Hematopoietic multipotent progenitor cell treated with erythropoietin and hydrocortisone succinate and interleukin-3 and kit ligand, for 17 days (in vitro differentiated cells): ENCODE measurements at places on chromosomes 11 and 22.

- DNase-seq = no peak
These were observed 401.1 kb downstream of the NTM start for GRCh38 chr11:131771471-131771870.

- no peak for DNase-seq
These were observed 1156.6 kb downstream of the TBC1D22A start for GRCh38 chr22:47919001-47919441.

DNA sequence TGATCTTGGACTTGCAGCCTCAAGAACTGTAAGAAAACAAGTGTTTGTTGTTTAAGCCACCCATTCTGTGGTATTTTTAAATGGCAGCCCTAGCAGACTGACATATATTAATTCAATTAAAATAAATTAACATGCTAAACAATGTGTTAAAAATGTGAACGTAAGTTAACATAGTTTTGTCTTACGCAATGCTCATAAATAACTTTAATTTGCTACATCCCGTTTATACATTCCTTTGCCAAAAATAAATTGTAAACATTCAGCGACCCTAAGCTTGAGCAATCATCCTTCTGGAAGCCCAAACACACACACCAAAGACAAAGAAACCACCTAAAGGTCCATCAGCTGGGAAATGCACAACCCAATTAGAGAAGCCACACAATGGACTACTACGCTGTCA is 70.4 kb downstream of the CELSR1 start:
- DNase-seq = no peak

- no peak for DNase-seq
These were observed 3.9 kb upstream of the SLC16A8 start for GRCh38 chr22:38087855-38088254.

DNA sequence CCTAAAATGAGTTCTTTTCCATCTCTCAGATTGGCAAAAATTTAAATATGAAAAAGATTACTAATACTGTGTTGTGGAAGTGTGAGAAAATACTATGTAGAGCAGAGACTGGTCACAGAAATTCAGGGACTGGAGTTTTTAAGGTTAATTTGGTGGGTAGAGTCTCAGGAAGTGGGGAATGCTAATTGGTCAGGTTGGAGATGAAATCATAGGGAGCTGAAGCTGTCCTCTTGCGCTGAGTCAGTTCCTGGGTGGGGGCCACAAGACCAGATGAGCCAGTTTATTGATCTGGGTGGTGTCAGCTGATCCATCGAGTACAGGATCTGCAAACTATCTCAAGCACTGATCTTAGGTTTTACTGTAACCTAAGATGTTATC is 29.4 kb upstream of the TMEM86A start:
- DNase-seq = no peak

DNA sequence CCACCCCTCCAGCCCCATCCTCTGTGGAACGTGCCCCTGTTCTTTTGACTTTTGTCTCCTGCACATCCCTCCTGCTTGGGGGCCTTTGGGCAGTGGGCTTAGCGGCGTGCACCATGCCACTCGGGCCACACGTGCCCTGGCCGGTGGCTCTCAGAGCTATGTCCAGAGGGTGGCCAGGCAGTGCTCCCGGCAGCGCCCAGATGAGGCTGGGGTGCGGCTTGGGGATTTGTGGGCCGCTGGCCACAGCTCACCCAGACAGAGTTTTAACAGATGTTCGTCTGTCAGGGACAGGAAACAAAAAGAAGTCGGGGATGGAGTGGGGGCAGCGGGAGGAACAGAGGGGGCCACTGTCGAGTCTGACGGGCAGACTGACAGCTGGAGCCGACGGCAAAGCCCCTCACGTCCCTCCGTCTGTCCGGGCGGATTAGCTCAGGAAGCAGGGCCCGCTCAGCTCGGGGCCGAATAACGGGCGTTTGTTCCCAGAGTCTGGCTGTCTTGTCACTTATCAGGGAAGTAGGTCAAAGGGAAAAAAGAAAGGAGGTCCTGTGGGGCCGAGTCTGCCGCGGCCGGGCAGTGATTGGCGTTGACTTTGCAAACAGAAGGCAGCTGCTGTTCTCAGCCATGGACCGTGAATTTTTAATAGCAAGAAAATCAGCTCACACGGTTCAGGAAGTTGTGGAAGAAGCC is 61.6 kb downstream of the LRP5 start:
- DNase-seq = no peak

DNA sequence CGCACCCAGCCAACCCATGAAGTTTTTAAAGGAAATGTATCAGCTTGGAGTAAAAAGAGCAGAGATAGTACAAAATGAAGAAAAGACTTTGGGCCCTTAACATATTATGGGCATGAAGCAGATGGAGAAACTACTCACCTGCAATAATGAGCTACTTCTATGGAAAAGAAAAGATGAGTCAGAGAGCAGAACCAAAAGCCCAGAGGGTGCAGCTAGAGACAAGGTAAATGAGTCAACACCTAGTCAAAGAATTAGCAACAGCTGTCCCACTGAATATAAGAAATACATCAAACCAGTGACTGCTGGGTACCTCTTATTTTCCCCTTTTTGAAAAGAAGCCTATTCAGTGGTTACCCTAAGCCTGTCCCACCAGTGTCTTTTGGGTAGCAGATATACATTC is 61.8 kb downstream of the RPL27A start:
- no peak for DNase-seq

DNA sequence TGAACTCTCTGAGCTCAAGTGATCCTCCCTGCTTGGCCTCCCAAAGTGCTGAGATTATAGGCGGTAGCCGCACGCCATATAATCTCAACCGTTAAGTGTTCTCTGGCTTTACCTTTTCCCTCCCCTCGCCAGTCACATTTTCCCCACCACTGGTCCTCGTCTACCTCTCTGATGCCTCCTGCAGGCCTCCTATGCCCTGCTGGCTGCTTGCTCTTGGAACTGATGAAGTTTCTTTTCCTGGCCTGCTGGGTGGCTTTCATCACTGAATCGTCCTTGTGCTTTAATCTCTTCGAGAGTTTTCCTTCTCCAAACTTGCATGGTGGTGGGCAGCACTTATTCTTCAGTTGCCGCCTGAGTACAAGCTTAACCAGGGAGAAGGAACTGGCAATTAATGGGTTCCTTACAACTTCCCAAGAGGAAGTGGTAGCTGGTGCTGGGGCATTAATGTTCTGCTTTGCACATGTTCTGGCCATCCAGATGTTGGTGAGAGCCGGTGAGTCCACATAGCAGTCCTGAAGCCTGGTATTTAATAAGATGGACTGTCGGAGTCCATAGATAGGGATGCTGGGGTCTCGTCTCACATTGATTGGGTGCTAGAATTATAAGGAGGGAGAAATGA is 1.3 kb downstream of the C22orf31 start:
- no peak for DNase-seq

GRCh38 chr11:102662607-102663006 is 37.5 kb upstream of the MMP20 start:
- no peak for DNase-seq

- no peak for DNase-seq
These were observed 8.4 kb downstream of the P2RY2 start for GRCh38 chr11:73226297-73227006.

- DNase-seq = no peak
These were observed 286.7 kb upstream of the CCDC90B start for GRCh38 chr11:83572581-83573496.

DNA sequence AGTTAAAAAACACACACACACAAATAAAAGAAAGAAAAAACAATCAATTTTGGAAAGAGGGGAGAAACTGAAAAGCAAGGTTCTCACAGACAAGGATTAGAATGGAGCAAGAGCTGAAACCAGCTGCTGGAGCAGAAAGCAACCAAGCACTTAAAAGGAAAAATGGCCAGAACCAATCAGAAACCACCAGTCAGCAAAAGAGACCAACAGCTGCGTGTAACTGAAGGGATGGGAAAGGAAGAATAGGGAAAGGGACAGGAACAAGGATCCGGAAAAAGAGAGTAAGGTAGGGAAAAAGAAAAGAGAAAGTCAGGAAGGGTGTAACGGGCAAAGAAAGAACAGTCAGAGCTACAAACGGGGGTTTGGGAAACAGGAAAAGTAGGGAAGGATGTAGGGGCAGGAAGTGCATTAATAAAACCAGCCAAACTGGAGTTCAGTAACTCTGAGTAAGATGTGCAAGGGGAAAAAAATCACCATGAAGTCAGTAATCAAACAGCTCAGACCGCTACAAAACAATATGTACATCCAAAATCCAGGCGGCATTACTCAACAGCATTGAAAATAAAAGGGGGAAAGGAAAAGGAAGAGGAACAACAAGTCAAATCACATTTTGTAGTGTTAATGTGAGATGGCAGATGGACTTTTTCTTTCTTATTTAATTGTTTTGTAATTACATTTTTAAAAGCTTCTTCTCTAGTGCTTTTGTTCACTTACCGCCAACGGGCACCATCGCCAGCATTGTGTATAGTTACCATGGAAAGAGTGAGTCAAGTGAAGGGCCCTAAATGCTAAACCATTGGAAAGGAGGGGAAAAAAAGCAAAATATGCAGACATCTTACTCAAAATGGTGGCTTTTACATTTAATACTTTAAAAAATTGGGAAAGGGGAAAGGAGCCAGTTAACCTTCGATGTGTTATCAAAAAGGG is 49.2 kb downstream of the APOL5 start:
- DNase-seq = no peak

DNA sequence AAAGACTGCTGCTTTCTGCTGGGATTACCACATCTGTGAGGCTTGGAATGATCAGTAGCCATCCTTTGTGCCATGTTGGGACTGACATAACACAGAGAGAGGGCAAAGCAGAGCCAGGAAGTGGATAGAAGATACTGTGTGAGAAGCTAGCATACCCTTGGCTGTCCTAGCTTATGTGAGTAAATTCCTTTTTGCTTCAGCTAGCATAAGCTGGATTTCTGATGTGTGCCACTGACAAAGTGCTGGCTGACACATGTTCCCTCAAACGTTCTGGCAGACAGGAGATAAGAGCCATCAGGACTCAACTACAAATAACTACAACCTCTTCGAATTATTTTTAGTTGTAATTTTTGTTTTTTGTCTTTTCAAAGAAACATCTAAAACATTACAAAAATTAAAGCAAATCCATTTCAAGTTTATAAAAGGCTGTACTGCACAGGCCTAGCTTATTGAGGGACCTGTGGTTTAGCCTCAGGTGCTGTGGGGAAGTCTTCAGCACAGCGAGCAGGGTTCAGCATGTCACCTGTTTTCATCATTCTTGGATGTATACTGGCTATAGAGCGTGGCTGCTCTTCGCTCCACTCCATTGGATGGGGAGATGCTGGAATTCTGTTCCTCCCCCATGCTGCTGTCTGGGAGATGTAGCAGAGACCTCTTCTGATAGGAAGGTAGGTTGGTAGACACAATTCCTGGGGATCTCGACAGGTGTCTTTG is 120.9 kb downstream of the SWAP70 start:
- DNase-seq = peak; percentile 69

- DNase-seq = no peak
These were observed 346.0 kb upstream of the PLET1 start for GRCh38 chr11:112606656-112607055.

DNA sequence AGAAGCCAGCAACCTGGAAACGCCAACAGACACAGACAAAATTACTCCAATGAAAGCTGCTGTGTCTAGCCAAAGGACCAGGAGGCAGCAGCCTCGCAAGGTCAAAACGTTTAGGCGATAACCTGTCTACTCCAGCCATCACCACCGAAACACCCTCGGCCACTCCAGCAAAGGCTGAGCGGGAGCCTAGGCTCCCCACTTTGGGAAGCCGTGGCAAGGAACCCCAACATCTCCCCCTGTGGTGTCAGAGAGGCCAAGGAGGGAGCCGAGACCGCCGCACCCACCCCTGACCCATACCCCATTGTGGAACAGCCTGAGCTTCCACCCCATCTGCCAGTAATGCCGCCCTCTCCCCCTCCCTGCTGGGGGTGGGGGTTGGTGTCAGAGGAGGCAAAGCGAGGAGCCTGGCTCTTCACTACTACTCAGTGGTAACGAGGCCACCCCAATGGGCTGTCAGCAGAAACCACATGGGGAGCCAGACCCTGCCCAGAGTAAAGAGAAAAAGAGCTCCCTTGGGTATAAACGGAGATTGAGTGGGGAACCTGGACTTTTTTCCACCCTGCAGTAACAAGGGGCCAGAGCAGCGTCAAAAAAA is 33.9 kb upstream of the SEPTIN5 start:
- DNase-seq = no peak

GRCh38 chr11:32396331-32396730 is 39.0 kb downstream of the WT1 start:
- DNase-seq = no peak

DNA sequence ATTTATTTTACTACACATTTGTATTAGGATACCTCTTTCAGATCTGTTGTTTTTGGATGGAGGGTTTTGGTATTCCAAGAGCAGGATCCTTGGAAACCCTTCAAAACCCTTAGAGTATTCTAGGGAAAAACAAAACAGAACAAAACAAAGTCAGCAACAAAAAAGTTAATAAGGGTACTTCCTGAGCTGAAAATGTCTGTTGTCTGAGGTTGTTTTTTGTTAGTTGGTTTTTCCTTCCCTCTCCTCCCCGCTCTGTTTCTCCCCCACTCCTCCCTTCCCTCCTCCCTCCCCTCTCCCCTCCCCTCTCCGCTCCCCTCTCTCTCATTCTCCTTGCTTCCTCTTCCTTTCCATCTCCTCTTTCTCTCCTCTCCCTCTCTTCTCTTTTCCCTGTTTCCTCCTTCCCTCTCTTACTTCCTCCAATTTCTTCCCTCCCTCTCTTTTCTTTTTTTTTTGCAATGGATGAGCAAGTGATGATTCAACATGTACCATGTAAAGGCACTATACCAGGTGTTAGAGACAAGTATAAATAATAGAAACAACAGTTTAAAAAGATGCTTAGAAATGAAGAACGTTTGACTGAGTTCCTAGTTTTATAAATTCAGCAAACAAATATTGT is 160.6 kb downstream of the TMEM135 start:
- no peak for DNase-seq

GRCh38 chr11:26931248-26931631 is 62.7 kb upstream of the FIBIN start:
- no peak for DNase-seq

DNA sequence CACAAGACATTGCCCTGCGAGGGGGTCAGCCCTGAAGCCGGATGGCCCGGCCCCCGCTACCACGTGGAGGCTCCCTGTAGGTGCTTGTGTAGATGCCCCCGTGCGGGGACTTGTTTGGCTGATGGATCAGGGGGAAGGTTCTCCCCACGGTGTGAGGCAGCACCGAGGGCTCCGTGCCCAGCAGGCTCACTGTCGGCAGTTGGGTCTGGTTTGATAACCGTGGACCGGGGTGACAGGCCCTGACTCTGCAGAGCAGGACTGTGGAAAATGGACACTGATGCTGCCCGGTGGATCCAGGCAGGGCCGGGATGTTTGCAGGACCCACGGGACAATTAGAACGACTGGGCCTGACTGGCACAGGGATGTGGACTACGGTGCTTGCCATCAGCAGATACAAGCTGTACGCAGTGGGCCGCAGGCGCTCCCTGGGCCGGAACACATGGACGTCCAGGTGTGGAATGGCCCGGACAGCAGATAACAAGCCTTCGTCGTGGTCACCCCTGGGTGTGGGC is 19.0 kb downstream of the KCNQ1 start:
- DNase-seq = no peak
